Activated naive CD4-positive, alpha-beta T cell (primary cell): ENCODE measurements at places on chromosomes 2 and 18.
A peak's percentile ranks its signal among the peaks of the same experiment; 100 is the strongest.

DNA sequence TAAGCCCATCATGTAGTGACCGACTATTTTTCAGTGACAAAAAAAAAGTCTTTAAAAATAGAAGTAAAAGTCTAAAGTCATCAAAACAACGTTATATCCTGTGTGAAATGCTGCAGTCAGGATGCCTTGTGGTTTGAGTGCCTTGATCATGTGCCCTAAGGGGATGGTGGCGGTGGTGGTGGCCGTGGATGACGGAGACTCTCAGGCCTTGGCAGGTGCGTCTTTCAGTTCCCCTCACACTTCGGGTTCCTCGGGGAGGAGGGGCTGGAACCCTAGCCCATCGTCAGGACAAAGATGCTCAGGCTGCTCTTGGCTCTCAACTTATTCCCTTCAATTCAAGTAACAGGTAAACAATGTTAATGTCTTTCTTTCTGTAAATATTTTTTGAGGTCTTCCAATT lies at the start of gene CD28:
TSS of gene CD28 (plus strand) at position 237 of the 400 bp plus-strand sequence. CDS start at position 295, 58 bp downstream.
- DNase-seq = peak; percentile 68

- no peak for DNase-seq
Measured at GRCh38 chr2:55901322-55901721, 22.3 kb downstream of the EFEMP1 start.

DNA sequence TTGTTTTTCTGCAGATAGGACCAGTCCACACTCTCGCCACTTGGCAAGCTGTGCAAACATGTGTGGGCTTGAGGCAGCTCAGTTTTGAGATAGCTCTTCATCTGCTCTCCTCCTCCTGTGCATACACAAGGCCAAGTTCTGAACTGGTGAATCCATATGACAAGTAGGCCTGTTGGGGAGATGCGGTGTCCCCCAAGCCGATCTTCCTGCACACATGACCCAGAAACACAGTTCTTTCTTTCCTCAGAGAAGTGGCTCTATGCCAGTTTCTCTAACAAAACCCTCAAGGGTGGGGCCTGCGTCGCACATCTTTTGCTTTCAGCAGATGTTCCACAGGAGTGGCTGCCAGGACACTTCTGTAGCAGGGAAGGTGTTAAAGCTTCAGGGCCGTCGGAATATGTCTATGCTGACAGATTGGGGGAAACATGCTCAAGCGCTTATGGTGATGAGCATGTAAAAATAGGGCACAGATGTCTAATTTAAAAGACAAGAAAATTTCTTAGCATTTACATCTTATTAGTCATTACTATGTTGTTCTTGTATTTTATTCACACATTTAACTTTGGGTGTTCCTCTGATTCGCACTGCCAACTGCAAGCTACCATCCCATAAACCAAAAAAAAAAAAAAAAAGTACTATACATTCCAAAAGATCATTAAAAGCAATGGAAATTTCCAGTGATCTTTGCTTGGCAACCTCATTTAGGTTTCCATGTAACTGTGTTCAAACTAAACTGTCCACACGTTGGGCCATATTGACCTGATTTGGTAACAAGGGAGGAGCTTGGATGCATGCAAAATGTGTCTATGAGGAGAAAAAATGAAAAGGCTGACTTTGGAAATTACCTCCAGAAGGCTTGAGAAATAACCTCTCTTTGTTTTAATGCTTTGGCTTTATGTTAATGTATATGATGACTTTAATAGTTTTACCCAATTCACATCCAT lies 1055.5 kb upstream of the KLHL29 start:
- DNase-seq = no peak

- no peak for DNase-seq
Measured at GRCh38 chr2:34408100-34408499, 809.0 kb upstream of the FAM98A start.

GRCh38 chr2:74529357-74530238 lies at the start of the genes AUP1 and HTRA2:
Gene AUP1 (minus strand): TSS chr2:74529706. CDS start chr2:74529629, 77 bp downstream.
Gene HTRA2 (plus strand): TSS chr2:74529933. CDS start chr2:74530007, 74 bp downstream.
- peak; percentile 79 for DNase-seq

GRCh38 chr2:18119883-18120282 lies 241.4 kb downstream of the KCNS3 start:
- no peak for DNase-seq

- no peak for DNase-seq
Measured at GRCh38 chr2:171553858-171554257, 31.6 kb downstream of the CYBRD1 start.

DNA sequence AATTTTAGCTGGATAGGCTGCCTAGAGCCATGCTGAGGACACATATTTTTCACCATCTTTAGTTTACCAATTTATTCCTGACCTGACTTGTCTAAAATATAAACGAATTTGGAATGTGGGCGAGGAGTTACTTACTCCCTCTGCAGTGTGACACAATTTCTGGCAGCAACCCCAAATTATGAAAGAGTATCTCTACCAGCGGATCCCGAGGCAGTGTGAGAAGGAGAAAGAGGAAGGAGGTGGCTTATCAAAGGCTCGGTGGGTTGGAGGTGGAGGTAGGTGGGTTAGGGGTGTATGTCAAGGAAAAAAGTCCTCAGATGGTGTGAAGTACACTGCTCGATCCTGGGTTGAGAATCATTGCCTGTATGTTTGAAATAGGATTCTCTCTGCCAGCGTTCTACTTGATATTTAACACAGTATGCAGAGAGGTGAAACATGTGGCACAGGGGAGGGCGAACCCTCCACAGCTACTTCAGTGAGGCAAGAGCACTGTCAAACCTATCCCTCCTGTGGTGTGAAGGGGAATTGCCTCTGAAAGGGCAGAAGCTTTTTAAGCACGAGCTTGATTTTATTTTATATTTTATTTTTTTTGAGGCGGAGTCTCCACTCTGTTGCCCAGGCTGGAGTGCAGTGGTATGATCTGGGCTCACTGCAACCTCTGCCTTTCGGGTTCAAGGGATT lies 76.0 kb downstream of the RFTN2 start:
- peak; percentile 6 for DNase-seq

GRCh38 chr18:47847635-47848034 lies 82.8 kb downstream of the SMAD2 start:
- no peak for DNase-seq

DNA sequence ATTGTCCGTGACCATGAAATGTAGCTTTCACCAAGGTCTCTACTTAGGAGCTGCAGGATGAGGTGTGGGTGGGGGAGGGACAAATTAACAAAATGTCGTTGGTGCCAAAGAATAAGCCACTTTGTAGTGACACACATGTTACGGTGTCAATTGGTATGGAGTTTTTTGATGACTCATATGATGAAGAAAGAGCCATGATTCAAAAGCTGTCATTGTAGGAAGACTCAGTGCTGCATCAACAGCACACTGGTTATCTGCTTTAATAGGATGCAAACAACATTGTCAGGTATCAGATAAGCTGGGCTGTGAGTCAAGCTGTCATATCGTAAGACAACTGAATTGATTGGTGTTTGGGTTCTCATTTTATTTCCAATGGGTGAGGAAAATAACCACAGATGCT lies 36.6 kb upstream of the BOD1L2 start:
- no peak for DNase-seq

- DNase-seq = no peak
Measured at GRCh38 chr2:27185331-27186026, 26.4 kb upstream of the ATRAID start.
